Effector CD4-positive, alpha-beta T cell (primary cell): ENCODE measurements at places on chromosomes 1 and 21.

- DNase-seq = no peak
Observed at GRCh38 chr1:226973371-226973897, 33.3 kb downstream of the COQ8A start.

DNA sequence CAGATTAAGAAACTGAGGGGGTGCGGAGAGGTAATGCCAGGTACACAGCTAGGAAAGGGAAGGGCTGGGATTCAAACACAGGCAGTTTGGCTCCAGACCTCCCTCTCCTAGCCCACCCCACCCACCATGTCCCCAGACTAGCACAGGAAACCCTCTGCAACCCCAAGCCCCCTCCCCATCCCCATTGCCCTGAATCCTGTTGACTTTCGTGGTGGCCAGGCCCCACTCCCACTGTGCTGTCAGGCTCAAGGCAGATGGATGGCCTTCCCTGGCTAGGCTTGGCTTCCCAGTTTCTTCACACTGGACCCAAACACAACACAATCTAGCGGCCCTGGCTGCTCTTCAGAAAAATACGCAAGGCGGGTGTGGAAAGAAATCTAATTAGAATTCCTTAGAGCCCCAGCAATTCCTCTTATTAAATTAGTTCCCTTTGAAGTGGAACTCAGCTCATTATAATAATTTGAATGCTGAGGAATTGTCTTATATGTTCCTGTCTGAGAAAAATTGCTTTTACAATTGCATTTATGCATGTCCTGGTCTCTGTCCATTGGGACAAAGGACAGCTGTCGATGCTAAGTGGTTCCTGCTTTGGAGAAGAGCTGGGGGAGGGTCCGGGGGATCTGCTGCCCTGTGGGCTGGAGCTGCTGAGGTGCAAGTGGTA, 97.4 kb downstream of the SYF2 start:
- DNase-seq = no peak

DNA sequence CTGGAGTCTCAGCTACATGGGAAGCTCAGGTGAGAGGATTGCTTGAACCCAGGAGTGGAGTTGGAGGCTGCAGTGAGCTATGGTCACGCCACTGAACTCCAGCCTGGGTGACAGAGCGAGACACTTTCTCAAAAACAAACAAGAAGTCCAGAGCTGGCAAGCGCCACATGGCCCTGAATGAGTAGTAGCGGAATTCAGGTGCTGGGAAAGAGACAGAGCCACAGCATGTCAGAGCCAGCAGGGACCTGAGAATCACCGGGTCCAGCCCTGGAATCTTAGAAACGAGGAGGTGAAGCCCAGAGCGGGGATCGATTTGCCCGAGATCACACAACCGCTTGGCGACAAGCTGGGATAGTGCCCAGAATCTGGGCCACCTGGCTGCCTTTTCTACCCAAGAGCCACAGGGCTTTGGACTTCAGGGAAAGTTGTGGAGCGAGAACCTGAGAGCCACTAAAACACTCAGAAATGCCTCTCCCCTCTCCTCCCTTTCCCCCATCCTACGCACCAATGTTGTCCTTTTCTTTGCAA, 9.8 kb downstream of the ARL8A start:
- no peak for DNase-seq

GRCh38 chr1:226650236-226650841, 88.7 kb downstream of the ITPKB start:
- DNase-seq = no peak

GRCh38 chr1:17067069-17067426, 13.2 kb upstream of the SDHB start:
- DNase-seq = no peak

- no peak for DNase-seq
Observed at GRCh38 chr1:226960944-226961765, 21.1 kb downstream of the COQ8A start.

DNA sequence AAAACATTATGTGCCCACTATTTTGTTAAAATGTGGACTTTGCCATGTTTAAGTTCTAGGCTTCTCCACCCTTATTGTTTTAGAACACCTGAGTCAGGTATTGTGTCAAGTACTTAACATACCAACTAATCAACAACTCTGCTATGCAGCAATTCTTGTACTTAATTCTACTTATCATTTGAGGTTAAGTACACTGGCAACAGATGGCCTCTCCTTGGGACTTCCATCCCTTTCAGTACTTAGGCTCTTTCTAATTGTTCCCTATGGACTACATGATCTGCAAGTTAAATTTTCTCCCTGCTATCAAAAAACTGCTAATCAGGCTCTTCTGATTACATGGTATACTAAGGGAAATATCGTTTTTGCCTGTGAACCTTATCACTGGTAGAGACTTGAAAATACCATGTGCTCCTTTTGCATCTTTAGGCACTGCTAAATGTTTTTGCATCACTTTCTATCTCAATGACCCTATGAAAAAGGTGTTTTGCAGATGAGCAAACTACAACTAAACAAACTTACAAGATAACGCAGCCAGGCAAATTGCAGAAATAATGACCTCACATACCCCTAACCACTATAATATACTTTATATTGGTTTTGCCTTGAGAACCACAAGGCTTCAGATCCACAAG, 18.9 kb downstream of the SFPQ start:
- no peak for DNase-seq

- DNase-seq = no peak
Observed at GRCh38 chr21:45774291-45774690, 130.8 kb downstream of the PCBP3 start.

GRCh38 chr1:202625416-202626360, 84.6 kb downstream of the SYT2 start:
- DNase-seq = peak; percentile 36
